ENCODE measurements at places on chromosomes 4 and X.
A peak's percentile ranks its signal among the peaks of the same experiment; 100 is the strongest.

- DNase-seq, result no peak
Measured at GRCh38 chr4:87651941-87652340, 1.9 kb downstream of the DMP1 start.

- no peak for DNase-seq
Measured at GRCh38 chrX:13226214-13226613, 93.6 kb downstream of the ATXN3L start.

DNA sequence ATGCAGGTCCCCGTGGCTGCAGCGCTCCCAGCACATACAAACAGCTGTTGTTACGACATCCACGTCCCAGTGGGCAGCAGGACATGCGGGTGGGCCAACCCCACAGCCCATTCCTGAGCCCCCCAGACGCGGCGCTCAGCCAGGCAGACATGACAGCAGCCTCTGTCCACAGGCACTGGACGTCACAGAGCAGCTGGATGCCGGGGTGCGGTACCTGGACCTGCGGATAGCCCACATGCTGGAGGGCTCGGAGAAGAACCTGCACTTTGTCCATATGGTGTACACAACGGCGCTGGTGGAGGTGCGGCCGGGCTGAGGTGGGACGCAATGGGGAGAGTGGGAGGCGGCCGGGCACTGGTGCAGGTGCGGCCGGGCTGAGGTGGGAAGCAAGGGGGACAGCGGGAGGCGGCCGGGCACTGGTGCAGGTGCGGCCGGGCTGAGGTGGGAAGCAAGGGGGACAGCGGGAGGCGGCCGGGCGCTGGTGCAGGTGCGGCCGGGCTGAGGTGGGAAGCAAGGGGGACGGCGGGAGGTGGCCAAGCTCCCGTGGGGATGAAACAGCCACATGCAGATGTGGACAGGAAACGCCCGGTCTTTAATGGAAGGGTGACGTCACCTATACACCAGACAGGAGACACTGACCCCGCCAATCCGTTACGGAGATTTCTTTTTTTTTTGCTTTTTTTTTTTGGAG lies 9.4 kb downstream of the PLCXD1 start:
- DNase-seq, result no peak

DNA sequence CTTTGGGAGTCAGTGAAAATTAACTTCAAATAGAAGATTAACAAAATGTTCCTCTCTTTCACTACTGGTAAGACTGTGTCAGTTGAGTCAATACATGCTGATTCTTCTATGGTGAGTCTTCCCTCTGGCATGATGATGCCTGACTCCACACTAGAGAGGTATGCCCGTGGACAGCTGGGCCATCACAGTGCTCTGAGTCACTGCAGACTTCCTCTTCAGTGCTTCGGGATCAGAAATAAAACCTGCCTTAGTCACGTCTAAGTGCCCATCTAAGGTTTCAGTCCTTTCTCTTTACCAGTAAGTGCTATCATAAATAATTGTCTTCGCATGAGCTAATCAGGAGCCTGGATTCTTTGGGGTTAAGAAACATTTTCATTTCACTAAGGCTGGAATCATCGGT lies 1.6 kb upstream of the ASB5 start:
- DNase-seq, result no peak

GRCh38 chrX:112163906-112164305 lies 81.3 kb upstream of the TRPC5 start:
- DNase-seq, result no peak

DNA sequence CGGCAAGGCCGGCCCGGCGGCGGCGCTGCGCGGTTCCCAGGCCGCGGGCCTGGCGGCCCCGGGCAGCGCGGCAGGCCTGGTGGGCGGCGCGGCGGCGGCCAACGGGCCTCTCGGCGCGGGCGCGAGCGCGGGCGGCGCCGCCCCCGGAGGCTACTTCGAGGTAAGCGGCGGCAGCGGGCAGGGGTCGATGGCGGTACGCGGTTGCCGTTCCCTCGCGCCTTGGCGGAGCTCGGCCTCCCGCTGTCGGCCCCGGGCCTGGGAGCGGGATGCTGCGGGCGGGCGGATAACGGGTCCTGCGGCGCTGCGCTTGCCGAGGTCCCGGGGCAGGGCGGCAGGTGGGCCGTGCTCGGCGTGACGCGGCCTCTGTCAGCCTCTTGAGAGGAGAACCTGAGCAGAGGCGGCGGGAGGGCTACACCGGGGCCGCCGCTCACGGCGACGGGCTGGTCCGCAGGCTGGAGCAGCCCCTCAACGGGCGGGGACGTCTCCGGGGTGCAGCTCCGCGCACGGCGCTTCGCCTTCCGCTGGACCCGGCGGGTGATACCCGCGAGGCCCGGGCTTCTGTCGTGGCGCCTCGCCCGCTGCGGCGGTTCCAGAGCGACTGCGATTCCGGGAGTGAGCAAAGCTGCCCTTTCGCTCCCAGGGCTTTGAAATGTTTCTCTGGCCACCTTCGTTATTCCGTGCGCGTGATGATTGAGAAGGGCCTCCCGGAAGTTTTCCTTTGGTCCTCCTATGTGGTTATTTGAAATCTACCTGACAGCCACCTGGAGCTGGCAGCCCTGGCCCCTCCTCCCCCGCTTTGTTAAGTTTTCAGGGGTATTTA lies 774 bp downstream of the FAM193A start:
- peak; percentile 54 for DNase-seq

GRCh38 chrX:24465532-24465865 lies 413 bp downstream of the PDK3 start:
- no peak for DNase-seq

DNA sequence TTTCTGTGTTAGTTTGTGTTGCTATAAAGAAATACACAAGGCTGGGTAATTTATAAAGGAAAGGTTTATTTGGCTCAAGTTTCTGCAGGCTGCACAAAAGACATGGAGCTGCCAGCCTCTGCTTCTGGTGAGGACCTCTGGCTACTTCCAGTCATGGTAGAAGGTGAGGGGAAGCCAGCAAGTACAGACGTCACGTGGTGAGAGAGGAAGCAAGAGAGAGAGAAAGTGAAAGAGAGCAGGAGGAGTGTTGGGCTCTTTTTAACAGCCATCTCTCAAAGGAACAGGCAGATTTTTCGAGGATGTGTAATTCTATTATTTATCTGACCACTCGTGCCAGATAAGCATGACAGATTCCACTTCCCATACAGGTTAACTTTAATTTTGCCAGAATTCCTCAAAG lies 1199.1 kb downstream of the ADGRL3 start:
- no peak for DNase-seq

DNA sequence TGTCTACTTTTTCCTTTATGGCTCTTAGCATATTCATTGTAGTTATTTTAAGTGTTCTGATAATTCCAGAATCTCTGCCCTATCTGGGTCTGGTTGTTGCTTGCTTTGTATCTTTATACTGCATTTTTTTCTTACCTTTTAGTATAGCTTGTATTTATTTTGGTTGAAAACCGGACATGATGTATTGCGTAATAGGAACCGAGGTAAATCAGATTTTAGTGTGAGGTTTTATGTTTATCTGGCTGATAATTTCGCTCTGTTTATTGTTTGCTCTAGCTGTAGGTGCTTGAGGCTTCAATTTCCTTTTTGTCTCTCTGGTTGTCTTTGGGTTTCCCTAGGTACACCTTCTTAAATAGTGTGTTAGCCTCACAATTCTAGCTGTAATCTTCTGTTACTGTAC lies 263.8 kb upstream of the LCORL start:
- DNase-seq, result no peak

DNA sequence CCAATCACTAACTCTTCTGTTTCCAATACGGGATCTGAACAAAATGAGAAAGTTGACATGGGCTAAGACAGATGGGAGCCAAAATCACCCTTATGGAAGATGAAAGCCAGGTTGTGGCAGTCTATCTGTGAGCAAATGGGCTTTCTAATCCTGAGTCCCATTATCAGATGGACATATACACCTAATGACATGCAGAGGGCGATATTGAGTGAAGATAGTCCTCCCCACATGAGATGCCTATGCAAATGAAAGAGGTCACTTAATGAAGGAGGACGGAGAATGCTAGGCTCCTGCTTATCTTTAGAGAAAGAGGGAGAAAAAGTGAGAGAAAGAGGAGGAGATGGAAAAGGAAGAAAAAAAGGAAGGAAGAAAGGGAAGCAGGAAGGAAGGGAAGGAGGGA lies 547.5 kb downstream of the NLGN4X start:
- DNase-seq, result no peak

- no peak for DNase-seq
Measured at GRCh38 chr4:156623376-156623775, 348.2 kb downstream of the PDGFC start.

DNA sequence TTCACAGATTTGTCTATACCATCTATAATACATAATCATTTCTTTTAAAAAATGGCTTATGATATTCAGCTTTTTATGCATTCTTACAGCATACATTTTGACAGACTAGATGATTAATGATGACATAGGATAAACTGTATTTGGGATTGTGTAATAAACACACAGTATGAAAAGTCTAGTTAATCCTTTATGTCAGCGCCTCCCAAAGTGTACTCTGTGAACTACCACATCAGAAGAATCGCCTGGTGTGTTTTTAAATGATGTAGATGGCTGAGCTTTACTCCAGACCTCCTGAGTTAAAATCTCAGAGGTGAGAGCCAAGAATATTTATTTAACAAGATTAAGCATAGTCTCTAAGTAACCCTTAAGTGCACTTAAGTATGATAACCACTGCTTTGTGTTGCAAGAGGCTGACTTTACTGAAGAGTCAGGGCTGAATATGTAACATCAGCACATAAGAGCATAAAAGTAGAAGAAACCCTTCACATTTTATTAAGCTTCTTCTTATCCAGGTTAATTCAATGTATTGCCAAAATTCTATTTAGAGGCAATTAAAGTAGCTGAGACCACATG lies 104.2 kb downstream of the ANK2 start:
- DNase-seq, result no peak

GRCh38 chrX:28324321-28324721 lies 262.9 kb upstream of the IL1RAPL1 start:
- DNase-seq, result no peak

DNA sequence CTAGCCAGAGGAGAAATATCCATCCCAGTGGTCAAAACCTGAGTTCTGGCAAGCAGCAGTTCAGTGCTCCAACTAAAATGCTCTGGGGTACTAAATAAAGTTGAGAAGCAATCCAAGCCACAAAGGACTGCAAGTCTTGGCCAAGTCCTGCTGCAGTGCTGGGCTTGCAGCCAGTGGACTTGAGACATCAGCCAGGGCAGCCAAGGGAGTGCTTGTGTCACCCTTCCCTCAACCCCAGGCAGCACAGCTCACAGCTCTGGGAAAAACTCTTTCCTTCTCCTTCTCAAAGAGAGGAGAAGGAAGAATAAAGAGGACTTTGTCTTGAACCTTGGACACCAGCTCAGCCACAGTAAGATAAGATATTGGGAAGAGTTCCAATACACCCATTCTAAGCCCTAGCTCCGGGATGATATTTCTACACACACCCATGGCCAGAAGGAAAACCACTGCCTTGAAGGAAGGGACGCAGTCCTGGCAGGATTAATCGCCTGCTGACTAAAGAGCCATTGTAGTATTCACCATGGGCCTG lies 99.8 kb downstream of the PTCHD1 start:
- no peak for DNase-seq

DNA sequence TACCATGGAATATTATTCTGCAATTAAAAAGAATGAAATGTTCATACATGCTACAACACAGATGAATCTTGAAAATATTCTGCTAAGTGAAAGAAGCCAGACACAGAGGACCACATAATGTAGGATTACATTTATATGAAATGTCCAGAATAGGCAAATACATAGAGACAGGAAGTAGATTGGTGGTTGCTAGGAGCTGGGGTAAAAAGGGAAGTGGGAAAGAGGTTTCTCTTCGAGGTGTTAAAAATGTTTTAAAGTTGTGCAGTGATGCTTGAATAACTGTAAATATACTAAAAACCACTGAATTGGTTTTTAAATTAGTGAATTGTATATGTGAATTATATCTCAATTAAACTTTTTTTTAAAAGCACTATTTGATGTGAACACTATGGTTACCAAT lies 3.6 kb upstream of the NXT2 start:
- DNase-seq, result no peak

GRCh38 chrX:104697294-104697693 lies 131.3 kb downstream of the IL1RAPL2 start:
- DNase-seq, result no peak

DNA sequence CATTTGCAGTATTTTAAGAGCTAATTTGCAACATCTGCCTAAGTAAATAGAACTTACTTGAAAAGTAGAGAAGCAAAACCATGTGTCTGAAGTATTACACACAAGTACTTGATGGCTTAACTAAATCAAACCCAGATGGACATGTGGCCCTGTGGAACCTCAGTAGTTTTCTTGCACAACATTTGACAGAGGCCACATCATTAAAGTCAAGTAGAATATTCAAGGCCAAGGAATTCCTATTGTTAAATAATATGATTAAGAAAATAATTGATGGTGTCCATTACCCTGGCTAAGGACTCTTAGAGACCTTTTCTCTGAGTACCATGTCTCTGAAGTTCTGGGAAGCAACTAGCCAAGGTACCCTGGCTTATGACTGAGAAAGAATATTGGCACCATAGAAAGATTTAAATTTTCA lies 135.4 kb upstream of the OTUD4 start:
- DNase-seq, result no peak

GRCh38 chr4:2284934-2285612 lies 23.2 kb upstream of the MXD4 start:
- no peak for DNase-seq

DNA sequence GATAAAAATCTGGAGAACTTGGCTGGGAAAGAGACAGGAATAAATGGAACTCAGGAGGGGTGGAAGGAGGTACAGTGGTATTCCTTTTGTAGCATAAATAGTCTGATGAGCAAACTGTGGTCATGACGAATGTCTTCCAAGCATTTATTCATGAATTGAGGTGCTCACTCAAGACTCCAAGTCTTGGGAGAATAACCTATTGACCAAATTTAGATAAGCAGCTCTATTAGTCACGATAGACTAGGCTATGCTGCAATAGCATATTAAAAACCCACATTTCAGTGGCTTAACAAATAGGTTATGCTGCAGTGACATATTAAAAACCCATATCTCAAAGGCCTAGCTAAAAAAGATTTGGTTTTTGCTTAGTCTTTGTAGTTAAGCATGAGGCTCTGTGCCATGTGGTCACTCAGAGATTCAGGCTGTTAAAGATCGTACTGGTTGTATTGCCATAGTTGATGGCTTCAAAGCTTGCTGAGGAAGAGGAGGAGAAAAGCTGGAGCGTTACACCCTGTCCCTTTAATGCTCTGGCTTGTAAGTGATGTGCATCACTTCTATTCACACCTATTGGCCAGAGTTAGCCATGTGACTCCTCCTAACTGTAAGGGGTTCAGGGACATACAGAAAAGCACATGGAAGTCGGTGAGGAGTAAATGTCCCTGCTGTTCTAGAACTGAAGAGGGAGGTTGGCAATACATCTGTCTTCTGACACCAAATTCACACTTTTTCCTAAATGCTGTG lies 24.5 kb upstream of the CCDC149 start:
- DNase-seq, result no peak

DNA sequence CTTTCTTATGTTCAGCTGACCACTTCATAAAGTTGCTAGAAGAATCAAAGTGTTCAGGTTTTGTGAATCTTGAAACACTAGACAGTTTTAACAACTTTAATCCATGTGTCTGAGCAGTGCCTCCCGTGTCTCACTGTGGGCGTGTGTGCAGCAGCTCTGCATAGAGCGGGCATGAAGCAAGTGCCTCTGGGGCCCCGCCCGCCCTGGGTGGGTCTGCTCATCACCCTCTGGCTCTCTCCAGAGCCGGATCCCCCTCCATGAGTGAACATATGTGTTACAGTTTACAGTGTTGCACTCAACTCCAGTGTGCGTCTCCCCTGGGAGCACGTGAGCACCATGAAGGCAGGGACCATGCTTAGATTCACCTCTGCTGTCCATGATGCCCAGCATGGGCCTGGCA lies 37.6 kb upstream of the CRMP1 start:
- DNase-seq, result no peak
